ENCODE measurements at places on chromosomes 3 and 15.

GRCh38 chr3:187765342-187765741 is 20.1 kb upstream of the BCL6 start:
- DNase-seq: no peak

DNA sequence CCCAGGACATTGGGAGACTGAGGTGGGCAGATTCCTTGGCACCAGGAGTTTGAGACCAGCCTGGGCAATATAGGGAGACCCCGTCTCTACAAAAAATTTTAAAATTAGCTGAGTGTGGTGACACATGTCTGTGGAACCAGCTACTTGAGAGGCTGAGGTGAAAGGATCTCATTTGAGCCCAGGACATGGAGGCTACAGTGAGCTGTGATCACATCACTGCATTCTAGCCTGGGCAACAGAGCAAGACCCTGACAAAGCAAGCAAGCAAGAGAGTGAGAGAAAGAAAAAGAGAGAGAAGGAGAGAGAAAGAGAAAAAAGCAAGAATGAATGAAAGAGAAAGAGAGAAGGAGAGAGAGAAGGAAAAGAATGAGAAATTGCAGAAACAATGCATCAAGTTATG is 52.1 kb upstream of the CSPG5 start:
- DNase-seq: no peak

- no peak for DNase-seq
Measured at GRCh38 chr3:114858329-114858728, 288.8 kb downstream of the ZBTB20 start.

- DNase-seq: no peak
Measured at GRCh38 chr3:108035751-108036150, 55.1 kb downstream of the CD47 start.

DNA sequence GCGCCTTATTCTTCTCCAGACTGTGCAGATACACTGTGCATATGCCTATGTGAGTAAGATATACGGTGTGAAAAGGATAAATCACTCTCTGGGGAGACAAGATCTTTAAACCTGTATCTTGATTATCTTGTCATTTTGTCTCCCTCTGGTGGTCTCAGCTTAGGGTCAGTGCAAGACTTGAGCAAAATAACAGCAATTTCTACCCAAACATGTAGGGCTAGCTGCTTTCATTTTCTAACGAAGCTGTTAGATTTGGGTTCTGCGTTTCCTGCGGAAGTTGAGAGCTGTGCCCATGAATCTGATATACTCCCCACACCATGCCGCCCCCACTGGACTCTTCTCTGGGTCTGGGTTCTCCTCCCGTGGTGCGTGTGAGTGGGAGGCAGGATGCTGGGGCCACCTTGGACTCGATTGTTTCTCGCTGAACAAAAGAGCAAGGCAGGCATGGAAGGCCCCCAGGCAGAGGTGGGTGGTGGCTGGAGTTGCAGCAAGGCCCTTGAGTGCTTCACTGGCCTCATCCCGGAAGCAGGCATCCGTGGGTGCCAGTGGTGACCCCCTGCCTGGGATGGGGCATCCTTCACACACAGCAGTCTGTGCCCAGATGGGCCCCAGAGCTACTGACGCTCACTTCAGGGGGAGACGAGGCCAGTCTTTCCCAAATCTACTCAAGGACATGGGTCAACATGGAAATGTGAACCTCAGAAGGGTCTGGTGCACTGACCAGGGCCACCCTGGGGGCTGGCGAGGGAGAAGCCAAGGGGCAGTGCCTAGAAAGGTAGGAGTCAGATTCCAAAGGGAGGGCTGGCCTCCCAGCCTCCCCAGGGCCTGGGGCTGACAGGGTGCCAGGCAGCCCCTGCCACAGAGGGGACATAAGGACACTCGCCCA is 179.6 kb downstream of the NSMCE3 start:
- no peak for DNase-seq

GRCh38 chr15:66161575-66162118 is 91.9 kb downstream of the MEGF11 start:
- DNase-seq: no peak
